Liver (tissue), 10 donors: ENCODE measurements at places on chromosomes 1 and 21.

DNA sequence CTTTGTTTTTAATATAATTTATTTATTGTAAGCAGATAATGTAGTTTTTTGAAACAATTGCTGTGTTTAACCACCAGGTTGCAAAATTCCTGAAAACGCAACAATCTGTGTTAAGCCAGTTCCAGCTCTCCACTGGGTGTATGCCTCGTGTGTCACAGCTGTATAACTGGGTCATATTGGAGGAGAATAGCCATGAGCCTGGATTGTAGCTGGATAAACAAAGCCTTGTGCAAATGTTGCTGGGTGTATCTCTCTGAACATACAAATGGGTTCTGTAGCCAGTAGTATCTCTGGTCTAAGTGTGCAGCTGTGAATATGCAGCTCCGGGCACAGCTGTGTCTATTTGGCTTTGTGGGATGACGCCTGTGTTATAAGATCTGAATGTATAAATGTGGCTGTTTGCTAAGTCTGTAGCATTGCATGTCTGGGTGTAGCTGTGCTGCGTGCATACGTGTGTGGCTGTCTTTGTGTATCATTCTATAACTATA is 2.8 kb downstream of the TCEA3 start:
- DNase-seq = no peak

DNA sequence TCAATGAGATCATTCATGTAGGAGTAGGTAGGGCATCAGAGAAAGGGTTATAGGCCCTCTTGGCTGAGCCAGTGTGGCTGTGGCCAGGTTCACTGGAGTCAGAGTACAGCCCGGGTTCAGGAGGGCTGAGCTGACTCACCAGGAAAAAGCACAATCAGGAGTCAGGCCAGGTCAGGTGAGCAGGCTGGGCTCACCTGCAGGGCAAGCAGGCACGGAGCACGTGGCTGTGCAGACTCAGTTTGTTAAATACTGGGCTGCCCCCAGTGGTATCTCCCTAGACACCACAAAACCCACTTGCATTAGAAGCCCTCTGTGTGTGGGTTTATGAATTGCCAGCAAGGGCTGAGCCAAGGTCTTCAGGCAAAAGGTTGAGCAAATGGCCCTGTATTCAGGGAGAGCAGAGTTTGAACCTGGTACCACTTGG is 122.1 kb upstream of the SERBP1 start:
- DNase-seq = no peak

- no peak for DNase-seq
These were observed 28.3 kb upstream of the CYP4B1 start for GRCh38 chr1:46770541-46770940.

DNA sequence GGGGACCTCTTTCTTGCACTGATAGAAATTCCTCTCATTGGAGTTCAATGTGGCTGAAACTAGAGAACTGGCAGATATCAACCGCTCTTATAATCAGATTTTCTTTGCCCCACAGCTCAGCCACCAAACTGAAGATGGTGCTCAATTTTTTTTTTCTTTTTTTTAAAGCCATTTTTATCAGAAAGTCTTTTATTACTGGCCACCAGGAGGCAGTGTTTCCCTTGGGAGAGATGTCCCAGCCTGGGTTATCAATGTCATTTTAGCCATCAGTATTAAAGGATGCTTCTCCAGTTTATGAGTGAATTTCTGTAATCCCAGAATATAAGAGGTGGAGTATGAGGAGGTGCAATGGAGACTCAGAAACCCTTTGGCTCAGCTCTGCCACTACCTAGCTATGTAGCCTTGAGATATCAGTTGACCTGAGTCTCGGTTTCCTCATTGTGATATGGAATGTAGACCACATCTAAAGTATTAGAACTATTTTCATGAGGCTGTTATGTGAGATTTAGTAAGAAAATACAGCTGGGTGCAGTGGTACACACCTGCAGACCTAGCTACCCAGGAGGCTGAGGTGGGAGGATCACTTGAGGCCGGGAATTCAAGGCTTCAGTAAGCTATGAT is 27.6 kb downstream of the CD244 start:
- no peak for DNase-seq

DNA sequence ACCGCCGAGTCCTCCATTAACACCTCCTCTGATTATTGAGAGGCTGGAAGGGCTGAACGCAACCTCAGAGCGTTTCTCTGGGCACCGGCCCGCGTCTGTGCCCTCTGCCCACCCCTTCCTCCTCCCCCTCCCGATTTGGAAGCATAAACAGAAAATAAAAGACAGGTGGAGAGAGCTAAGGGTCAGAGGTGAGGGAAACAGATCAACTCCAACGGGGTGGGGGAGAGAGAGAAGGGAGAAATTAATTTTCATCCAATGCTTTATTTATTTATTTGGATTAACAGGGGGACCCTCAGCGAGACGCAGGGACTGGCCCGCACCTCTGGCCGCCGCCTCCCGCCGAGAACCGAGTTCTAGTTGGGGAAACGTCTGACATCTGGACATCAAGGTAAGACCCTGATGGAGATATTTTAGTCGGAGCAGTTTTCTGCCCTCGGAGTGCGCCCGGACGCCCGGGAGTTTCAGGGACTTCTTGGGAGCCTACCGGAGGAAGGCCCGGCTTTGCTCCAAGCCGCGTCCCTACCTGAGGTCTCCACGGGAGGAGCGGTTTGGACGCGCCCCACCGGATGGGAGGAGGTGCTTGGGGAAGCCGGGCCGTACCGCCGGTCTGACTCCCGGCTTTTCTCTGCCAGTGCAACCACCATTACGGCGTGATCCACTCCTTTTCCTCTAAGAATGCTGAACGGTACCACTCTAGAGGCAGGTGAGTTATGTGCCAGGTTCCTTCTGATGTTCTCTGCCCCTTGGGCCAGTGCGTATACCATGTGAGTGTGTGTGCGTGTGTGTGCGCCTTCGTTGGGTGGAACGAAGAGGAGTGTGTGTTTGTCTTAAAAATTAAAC is 5.1 kb upstream of the LHX9 start:
- no peak for DNase-seq
